ENCODE measurements at places on chromosomes 12 and 14.

- no peak for DNase-seq
Observed at GRCh38 chr14:64566651-64567122, 16.9 kb downstream of the PPP1R36 start.

DNA sequence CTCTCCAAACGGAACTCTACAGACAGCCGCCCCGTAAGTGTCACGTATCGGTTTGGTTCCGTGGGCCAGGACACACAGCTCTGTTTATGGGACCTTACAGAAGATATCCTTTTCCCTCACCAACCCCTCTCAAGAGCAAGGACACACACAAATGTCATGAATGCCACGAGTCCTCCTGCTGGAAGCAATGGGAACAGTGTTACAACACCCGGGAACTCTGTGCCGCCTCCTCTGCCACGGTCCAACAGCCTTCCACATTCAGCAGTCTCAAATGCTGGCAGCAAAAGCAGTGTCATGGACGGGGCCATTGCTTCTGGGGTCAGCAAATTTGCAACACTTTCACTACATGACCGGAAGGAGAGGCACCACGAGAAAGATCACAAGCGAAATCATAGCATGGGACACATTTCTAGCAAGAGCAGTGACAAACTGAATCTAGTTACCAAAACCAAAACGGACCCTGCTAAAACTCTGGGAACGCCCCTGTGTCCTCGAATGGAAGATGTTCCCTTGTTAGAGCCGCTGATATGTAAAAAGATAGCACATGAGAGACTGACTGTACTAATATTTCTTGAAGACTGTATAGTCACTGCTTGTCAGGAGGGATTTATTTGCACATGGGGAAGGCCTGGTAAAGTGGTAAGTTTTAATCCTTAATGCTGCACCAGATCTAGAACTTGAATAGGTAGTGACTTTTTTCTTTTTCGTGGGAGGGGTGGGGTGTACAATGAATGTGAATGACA is 69.7 kb downstream of the WDR20 start:
- DNase-seq: no peak

- DNase-seq: no peak
Observed at GRCh38 chr14:38150075-38150474, 57.6 kb upstream of the SSTR1 start.

DNA sequence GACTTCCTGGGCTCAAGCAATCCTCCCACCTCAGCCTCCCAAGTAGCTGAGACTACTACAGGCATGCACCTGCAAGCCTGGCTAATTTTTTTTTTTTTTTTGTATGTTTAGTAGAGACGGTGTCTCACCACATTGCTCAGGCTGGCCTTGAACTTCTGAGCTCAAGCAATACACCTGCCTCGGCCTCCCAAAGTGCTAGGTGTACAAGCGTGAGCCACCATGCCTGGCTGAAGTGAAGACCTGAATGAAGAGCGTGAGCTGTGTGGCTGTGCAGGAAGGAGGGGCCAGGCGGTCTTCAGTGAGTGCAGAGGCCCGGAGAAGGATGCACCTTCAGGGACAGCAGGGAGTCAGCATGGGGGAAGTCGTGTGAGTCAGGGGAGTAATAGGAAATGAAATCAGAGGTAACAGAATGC is 14.9 kb upstream of the NFKBIA start:
- DNase-seq: no peak

- no peak for DNase-seq
Observed at GRCh38 chr12:50397117-50397650, 775 bp upstream of the FAM186A start.

- no peak for DNase-seq
Observed at GRCh38 chr14:58878439-58879139, 240.8 kb downstream of the DACT1 start.

DNA sequence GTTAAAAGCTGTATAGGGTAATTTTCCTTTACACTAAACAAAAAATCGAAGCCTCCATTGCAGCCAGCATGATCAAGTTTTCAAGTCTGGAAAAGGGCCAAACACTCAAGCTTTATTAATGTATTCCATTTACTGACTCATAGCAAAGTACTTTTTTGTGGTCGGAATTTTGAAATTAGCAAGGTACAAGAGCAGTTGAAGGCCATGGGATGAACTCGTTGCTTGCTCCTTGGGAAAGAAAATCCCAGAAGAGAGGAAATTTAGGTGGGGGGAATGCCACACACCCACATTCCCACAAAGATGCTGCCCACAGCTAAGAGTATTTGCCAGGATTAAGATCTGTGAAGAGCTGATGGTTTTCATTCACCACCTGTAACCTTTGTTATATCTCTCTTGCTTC is 333.7 kb downstream of the EGLN3 start:
- no peak for DNase-seq

GRCh38 chr14:56817396-56817921 is 7.2 kb upstream of the OTX2 start:
- no peak for DNase-seq

DNA sequence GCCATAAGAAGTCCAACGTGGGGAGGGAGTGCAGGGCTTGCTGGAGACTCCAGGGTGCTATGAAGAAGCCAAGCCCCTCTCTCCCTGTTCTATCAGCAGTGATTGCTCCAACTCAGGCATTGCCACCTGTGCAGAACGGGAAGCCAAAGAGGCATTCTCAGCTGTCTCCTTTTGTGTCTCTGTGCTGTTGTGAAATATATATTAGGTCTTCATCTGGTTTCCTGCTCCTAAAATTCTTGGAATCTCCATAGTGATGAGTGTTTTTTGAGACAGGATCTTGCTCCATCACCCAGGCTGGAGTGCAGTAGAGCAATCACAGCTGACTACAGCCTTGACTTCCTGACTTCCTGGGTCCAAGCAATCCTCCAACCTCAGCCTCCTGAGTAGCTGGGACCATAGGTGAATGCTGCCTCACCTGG is 51.2 kb upstream of the AEBP2 start:
- DNase-seq: no peak

- no peak for DNase-seq
Observed at GRCh38 chr12:94592080-94592479, 58.3 kb downstream of the TMCC3 start.

DNA sequence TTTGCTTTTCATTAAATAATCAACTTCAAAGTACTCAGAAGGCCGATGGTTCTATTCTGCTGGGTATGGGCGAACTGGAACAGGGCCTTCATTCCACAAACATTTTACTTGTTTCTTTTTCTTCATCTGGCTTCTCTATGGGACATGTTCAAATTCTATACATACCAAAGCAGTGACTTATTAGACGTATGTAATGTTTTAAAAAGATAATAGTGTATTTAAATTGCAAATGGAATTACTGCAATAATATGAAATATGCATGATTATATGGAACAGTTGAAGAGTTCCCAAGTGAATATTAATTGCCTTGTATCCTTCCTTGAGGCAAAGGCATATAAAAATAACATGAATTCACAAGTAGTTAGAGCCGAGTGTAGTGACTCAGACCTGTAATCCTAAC is 75.5 kb downstream of the FAR2 start:
- no peak for DNase-seq

- DNase-seq: no peak
Observed at GRCh38 chr14:77547512-77548180, 49.0 kb upstream of the ISM2 start.

- no peak for DNase-seq
Observed at GRCh38 chr12:91044586-91044985, 13.2 kb downstream of the KERA start.

- DNase-seq: no peak
Observed at GRCh38 chr12:125503128-125503527, 437.9 kb downstream of the AACS start.

GRCh38 chr14:65203574-65203973 is 101.3 kb upstream of the MAX start:
- DNase-seq: no peak

DNA sequence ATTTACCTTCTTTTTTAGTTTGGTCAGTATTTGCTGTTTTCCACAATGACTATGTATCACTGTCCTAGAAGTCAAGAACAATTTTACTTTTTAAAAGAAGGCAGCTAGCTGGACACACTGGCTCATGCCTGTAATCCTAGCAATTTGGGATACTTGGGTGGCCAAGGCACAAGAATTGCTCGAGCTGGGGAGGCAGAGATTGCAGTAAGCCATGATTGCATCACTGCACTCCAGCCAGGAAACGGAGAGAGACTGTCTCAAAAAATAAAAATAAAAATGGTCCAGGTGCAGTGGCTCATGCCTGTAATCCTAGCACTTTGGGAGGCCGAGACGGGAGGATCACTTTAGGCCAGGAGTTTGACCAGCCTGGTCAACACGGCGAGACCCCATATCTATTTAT is 28.3 kb downstream of the MDM1 start:
- no peak for DNase-seq

DNA sequence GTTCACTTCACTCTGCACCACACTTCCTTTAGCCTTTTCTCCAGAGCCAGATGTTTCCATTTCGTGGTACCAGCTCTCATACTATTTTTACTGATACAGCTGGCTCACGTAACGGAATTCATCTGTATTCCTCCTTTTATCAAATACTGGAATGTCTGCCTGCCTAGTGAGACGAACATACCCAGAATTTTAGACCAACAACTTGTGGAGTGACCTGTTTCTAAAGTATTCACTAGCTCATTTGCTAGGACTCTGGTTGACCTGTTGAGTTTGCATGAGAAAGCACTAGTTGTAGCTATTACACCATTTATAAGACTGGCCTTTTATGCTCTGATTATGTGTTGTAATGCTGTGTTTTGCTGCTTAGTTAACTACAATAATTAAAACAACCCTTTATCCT is 22.6 kb downstream of the KCNA5 start:
- DNase-seq: no peak

- DNase-seq: no peak
Observed at GRCh38 chr12:45938566-45938965, 51.8 kb downstream of the SCAF11 start.

GRCh38 chr14:78902010-78902623 is 731.9 kb downstream of the NRXN3 start:
- DNase-seq: no peak

Data from germinal center (tissue), 1 donor.